Endothelial cell (in vitro differentiated cells): ENCODE measurements at places on chromosomes 7 and 10. TPM values are rescaled to one million over a fixed set of nuclear protein-coding genes. Genes with fewer than 3 reads are reported as not detected.

DNA sequence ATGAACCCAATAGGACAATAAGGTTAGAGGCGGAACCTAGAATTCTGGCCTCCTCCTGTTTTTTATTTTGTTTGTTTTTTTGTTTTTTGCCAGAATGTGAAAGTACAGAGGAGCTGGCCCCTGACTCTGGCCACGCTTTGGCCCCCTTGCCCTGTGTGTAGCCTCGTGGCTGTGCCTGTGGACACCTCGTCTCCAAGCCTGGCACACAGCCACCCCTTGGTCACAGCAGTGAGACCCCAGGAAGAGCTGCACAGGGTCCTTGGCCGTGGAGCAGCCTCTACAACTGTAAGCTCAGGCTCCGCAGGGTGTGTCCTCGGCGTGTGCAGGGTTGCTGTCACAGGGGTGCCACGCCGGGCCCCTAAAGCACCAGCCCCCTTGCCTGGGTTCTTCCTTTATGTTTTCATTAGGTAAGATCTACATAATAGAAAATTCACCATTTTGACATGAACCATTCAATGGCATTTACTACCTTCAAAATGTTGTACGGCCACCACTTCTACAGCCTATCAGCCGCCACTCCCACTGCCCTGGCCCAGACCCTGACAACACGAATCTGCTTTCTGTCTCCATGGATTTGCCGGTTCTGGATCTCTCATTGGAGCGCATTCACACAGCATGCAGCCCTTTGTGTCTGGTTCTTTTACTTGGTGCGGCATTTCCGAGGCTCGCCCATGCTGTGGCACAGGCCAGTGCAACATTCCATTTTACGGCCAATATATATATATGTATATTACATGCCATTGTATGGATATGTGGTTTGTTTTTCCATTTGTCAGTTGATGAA, 51.0 kb downstream of the AMZ1 start:
- DNase-seq, result no peak

- no peak for DNase-seq
These were observed 134.2 kb downstream of the RALA start for GRCh38 chr7:39757604-39758003.

DNA sequence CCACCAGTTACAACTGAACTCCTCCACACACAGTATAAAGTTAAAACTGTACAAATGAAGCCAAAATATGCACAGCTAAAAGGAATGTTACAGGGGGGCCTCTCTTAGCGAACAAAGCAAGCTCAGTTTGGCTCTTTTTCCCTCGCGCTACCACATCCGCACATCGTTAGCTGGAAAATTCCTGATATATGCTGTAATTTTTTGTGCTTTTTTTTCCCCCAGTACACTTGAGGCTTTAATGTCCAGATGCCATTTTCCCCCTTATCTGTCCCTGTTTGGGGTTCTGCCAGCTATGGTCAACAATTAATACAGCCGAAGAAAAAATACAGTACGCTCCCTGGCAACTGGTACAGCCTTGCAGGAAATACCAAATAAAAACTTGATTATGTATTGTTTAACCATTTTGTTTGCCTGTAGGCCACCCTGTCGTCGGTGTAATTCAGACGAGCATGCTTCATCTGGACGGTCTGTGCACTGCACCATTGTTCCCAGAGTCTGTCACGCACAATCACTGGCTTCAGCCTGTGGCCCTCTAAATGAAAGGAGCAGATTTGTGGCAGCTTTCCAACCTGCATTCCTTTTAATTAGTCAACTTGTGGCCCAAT, 108.1 kb upstream of the FAM133B start:
- DNase-seq, result no peak

GRCh38 chr10:78691301-78692030, 377.3 kb upstream of the ZMIZ1 start:
- DNase-seq, result no peak

GRCh38 chr10:69938541-69938991, 114.1 kb upstream of the MACROH2A2 start:
- no peak for DNase-seq

GRCh38 chr10:13716081-13717071, 129.6 kb downstream of the PRPF18 start:
- no peak for DNase-seq

DNA sequence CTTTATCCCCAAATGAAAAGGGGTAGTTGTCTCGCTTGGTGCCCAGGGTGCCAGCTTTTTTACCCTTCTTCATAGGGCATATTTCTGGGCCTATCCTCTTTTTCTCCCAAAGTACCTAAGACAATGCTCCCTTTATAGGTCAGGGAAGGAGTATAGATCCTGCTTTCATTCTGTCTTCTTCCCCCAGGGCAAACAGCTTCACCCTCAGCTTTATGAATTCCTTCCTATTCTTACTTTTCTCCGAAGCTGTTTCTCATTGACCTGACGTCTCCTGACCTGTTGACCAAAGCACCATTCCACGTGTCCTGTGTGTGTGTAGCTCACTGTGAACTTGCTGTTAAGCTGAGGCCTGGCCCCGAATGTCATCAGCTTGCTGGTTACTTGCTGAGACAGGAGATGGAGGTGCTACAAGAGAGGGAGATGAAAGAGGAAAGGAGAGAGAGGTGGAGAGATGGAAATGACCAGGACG, 48.9 kb downstream of the PYROXD2 start:
- DNase-seq, result no peak

Gene GPR26
- 0.05 TPM for total RNA-seq

Gene CLRN3
- total RNA-seq, result 0.31 TPM

Gene LIPJ
- total RNA-seq, result not detected

Gene AKR1C3
- total RNA-seq, result 2.8 TPM
